Erythroblast (primary cell): ENCODE measurements at places on chromosomes 7 and 10.

GRCh38 chr10:50576245-50576815, 47.4 kb downstream of the SGMS1 start:
- peak; percentile 56 for DNase-seq

DNA sequence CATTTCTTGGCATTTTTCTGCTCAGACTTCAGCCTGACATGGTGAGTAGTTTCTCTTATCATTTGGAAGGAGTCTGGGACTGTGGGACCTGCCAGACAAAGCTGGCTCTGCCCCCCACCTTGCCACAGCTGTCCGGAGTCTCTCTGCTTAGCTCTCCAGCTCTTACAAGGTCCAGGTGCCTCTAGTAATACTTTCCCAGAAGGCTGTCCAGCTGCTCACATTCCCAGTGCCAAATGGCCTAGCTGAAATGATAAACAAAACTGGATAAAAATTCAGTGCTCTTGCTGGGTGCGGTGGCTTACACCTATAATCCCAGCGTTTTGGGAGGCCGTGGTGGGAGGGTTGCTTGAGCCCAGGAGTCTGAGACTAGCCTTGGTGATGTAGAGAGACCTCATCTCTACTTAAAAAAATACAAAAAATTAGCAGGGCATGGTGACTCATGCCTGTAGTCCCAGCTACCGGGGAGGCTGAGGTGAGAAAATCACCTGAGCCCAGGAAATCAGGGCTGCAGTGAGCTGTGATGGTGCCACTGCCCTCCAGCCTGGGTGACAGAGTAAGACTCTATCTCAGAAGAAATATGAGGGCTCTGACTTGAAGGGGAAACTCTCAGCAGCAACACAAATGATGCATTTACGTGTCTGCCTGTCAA, 86.8 kb downstream of the C10orf90 start:
- DNase-seq, result no peak

- DNase-seq, result no peak
Observed at GRCh38 chr10:72461085-72461484, 106.4 kb upstream of the DNAJB12 start.

- DNase-seq, result no peak
Observed at GRCh38 chr7:3074459-3074821, 30.8 kb upstream of the CARD11 start.

DNA sequence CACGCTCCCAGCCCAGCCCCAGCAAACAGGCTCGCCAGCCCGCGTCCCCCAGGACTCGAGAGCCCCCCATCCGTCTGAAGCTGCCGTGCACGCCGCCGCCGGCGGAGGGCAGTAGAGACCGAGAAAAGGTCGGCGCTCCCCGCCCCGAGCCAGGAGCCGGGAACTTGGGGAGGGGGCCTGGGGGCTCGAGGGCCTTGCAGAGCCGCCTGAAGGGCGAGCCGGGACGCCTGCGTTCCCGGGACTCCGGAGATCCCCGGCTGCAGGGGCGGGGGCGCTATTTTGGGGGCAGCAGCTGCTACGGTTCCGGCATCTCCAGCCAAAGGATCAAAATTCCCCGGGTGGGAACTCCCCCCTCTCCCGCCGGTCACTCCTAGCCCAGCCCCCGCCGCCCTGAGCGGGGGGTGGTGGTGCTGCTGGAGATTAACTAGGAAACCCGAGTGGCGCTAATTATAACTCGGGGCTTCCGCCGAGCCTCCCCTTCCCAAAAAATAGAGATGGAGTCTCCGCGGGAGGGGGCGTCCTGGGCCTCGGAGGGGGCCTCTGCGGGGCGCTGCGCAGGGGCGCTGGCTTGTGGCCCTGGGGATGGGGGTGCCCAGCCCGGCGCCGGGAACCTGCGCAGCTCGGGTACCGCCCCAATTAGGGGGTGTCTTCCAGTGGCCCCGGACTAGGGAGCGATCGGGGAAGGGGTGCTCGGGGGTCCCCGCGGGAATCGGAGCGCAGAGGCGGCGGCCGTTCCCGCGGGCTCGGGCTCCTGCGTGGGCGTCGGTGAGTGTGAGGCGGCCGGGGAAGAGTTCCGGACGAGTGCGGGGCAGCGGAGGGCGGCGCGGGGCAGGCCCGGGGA, 608 bp downstream of the ACHE start:
- DNase-seq, result peak; percentile 81

GRCh38 chr7:1924258-1924817, 254.3 kb downstream of the ELFN1 start:
- DNase-seq, result no peak

DNA sequence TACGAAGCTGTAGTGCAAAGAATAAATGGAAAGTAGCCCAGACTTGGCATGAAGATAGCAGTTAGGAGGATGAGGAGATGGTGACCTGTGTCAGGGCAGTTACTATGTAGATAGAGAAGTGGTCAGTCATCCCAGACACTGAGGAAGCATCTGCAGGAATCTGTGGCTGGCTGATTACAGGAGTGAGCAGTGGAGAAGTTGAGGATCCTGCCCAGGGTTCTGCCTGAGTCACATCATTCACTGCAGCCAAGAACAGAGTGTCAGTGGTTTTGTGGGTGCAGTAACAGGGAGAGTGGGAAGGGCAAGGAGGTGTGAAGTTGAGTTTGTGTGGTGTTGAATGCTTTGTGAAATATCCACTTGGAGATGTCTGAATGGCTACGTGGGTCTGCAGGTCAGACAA, 676.4 kb upstream of the NRP1 start:
- DNase-seq, result no peak
